ENCODE measurements at places on chromosomes 5 and 9. TPM values are rescaled to one million over a fixed set of nuclear protein-coding genes. Genes with fewer than 3 reads are reported as not detected.

ANKDD1B gene
- total RNA-seq = 0.46 TPM

GRAMD2B gene
- total RNA-seq = 28.2 TPM

DBH gene
- total RNA-seq = not detected

PCDHB7 gene
- 0.75 TPM for total RNA-seq

PCAT7 gene
- not detected for total RNA-seq

ZNF366 gene
- 11.3 TPM for total RNA-seq

RNF183 gene
- total RNA-seq = not detected

FOXI1 gene
- total RNA-seq = not detected

RASGEF1C gene
- total RNA-seq = not detected

CCIN gene
- total RNA-seq = 0.16 TPM

POC5 gene
- 4.7 TPM for total RNA-seq

THBS4 gene
- total RNA-seq = 121 TPM

CWC27 gene
- total RNA-seq = 29.8 TPM

DMRT3 gene
- 0.15 TPM for total RNA-seq

CDKN2B gene
- total RNA-seq = 1.1 TPM

GRCh38 chr5:114636271-114636670, 274.4 kb downstream of the KCNN2 start:
- no peak for DNase-seq

- DNase-seq = no peak
Measured at GRCh38 chr5:152551061-152551460, 146.0 kb upstream of the NMUR2 start.

DNA sequence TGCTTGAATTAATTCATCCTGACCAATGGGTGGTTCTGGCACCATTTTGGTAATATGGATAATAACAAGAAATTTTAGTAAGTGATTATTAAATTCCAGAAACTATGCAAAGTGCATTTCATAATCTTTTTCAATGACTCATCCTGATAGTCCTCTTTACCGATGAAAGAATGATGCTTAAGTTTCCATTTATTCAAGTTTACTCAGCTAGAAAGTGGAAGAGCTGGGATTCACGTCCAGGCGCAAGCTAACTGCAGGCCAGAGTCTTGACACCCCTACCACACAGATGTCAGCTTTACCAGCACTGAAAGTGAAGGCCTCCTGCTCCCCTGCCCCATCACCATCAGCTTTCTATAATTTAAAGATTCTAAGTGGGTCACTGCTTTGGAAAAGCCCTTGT, 493.5 kb upstream of the WWC1 start:
- DNase-seq = no peak

- no peak for DNase-seq
Measured at GRCh38 chr5:137778772-137779564, 24.8 kb upstream of the HNRNPA0 start.

GRCh38 chr9:134359493-134360179, 33.4 kb downstream of the RXRA start:
- no peak for DNase-seq

- no peak for DNase-seq
Measured at GRCh38 chr5:125673359-125673950, 749.8 kb upstream of the GRAMD2B start.

GRCh38 chr9:120368799-120369198, 211.2 kb downstream of the CDK5RAP2 start:
- no peak for DNase-seq

GRCh38 chr9:108535526-108535925, 320.3 kb downstream of the ACTL7B start:
- DNase-seq = no peak

GRCh38 chr5:127369796-127370195, 79.2 kb downstream of the MEGF10 start:
- no peak for DNase-seq

DNA sequence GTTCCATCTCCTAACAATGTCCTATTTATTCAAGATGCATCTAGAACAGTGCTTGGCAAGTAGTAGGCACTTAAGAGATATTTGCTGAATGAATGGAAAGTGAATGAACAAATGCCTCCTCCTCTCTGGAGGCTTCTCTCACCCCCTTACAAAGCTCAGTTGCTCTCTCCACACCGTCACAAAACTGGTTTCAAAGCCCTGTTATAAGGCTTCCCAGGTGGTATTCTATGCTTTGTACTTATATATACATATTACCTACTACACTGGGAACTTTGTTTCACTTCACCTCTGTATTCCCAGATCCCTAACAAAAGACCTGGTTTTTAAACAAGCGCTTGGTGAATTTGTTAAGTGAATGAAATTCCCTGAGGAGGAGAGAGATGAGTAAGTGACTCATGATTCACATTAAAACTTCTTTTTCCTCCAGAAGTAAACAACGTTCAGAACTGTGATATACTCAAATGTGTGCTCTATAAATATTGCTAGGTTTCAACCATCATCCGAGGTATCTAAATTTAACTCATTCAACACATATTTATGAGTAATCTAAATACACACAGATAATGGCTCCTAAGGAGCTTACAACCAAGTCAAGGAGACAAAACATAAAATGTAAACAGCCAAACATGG, 36.0 kb downstream of the DENND1A start:
- DNase-seq = no peak

- DNase-seq = no peak
Measured at GRCh38 chr5:69024241-69024651, 69.6 kb upstream of the SLC30A5 start.

DNA sequence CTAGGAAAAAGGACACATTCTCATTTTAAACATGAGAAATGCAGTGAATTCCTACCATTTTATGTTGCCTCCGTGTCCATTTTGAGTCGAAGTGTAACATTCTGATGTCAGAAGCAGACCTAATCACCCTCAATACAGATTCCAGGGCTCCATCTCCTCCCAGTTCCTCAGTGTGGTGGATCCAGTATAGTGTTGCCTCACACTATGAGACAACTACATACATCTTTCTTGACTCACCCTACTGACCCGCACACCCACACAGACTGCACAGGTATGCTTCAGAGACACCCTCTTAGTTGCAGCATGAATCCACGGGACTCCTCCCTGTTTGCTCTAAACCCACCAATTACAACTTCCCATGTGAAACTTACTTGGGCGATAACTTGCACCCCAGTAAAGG, 564.9 kb downstream of the SEMA5A start:
- no peak for DNase-seq

DNA sequence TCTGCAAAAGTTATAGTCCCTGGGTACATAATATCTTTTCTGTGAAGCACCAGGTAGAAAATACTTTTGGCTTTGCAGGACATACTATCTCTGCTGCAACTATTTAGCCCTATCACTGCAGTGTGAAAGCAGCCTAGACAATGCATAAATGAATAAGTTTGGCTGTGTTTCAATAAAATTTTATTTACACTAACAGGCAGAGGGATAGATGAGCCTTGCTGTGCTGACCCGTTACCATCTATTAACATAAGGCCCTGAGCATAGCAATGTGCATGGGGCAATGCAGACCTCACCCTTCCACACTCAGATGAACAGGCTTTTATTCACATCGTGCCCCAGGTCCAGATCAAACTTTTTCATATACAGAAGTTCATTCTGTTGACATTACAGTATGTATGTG, 27.8 kb downstream of the RASEF start:
- DNase-seq = no peak

DNA sequence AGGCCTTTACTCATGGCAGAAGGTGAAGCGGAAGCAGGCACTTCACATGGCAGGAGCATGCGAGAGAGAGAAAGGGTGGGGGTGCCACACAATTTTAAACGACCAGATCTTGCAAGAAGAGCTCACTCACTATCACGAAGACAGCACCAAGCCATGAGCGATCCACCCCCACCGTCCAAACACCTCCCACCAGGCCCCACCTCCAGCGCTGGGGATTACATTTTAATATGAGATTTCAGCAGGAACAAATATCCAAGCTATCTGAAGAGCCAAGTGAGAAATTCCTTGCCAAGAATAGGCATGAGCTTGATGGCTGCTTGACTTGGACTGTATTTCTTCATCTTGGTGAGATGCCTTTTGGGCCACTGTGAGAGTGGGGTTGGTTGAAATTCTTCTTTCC, 88.0 kb downstream of the PDZD2 start:
- no peak for DNase-seq

DNA sequence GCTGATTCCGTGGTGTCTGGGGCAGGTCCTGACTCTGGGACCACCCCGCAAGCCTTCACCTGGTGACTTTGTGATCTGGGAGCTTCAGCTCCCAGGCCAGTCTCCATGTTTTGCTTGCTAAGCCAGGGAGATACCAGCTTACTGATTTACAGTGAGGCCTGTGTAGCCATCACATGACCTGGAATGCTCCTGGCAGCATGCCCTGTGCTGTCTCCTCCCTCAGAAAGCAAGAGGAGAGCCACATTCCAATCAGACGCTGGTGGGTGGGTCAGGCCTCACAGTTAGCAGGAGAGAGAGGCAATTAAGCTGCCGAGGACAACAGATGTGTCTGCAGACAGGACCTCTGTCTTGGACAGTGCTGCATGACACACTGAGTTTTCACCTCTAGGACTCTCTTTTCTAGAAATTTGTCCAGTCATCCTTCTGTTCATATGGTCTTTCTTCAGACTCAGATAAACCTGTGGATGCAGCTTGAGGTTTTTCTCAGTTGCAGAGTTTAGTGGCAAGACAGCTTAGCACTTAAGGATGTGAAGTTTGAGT, 24.4 kb upstream of the GRPEL2 start:
- DNase-seq = peak; percentile 94

- no peak for DNase-seq
Measured at GRCh38 chr5:171309276-171310211, 496 bp downstream of the TLX3 start.

GRCh38 chr5:305050-305449, 16.5 kb upstream of the AHRR start:
- no peak for DNase-seq

- DNase-seq = peak; percentile 48
Measured at GRCh38 chr5:141701360-141702119, 19.5 kb upstream of the ARAP3 start.

GRCh38 chr9:107345327-107345726, 62.2 kb downstream of the RAD23B start:
- peak; percentile 51 for DNase-seq

DNA sequence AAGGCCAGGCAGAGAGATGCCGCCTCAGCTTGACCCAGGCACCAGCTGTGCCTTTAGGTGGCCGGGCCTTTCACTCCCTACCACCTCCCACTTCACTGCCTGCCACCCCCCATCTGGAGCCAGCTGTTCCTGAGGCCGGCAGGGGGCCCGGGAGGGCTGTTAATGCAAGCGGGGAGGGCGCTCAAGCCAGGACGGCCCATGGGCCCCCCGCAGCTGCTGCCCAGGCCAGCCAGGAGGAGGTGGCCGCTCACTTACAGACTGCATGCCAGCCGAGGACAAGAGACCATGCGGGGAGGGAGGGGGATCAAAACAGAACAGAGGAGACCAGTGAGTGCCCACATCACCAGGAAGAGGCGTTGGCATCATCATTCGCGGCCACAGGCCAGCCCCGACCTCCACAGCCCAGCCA, 4.5 kb downstream of the ABCA2 start:
- no peak for DNase-seq

DNA sequence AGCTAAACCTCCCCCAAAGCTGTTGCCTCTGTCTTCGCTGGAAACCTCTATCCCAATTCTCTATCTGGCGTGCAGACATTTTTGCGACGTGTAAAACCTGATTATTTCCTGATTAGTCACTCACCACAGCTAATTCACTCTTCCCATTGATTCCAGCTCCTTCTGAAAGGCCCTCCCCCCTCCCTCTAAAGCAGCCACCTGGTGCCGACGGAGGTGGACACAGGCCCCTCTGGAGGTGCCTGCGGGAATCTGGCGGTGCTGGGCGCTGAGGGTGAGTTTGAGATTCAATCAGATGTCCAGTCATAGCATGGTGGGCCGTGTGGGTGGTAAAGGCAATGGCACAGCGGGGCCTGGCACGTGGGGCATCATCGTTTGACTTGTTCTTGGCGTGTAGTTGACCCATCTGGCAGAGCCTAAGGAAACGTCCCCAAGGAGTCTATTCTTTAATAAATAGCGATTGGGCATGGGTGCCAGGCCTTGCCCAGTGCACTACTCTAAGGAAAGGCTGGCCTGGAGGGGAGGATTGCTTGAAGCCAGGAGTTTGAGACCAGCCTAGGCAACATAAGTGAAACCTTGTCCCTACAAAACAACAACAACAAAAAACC, 271.1 kb upstream of the MVB12B start:
- DNase-seq = no peak

DNA sequence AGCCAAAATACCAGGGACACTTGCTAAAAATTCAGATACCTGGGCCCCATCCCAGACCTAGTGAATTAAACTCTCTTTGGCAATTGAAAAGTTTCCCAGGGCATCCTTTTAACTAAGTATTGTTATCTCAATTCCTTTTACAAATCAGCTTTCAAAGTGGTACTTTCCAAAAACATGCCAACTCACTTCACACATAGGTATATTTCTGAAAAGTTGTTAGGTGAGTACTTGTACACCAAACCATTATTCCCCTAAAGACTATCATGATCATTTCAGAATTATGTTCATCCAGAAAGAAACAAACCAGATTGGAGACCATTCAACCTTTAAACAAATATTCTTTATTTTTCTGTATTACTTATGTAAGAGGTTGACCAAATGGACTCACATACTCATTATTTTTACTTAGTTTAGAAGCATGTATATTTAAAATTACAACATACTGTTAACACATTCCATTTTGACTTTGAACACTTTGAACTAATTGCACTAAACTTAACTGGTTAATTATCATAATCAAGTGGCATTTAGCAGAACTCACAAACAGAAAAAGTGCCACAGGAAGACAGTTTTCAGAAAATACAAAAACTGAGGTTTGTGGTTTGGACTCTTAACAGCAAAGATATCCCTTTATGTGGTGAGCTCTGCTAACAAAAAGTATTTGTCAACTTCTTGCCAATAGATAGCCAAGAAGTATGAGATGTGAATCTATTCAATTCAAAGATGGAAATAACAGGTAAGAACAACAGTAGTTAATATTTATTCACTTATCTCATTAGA, 40.7 kb downstream of the KIAA0825 start:
- DNase-seq = no peak

Data from heart left ventricle (tissue), 16 donors.